ENCODE measurements at places on chromosomes 12 and 14.

DNA sequence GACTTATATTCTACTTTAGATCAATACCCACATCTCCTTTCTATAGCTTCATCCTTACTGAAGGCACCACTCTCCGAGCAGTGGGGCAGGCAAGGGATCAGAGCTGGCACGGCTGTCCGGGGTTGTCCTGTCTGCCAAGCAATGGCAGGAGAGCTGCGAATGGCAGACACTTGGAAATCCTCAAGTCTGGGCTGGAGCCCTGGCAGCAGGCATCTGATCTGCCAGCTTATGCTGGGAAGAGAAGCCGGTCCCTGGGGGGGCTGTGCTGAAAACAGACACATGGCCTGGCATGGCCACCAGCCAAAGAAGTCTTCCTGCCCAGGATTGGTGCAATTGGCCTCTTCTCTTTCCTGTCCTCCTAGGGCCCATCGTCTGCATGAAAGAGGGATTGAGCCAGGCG is 280.2 kb upstream of the PWP1 start:
- no peak for DNase-seq

DNA sequence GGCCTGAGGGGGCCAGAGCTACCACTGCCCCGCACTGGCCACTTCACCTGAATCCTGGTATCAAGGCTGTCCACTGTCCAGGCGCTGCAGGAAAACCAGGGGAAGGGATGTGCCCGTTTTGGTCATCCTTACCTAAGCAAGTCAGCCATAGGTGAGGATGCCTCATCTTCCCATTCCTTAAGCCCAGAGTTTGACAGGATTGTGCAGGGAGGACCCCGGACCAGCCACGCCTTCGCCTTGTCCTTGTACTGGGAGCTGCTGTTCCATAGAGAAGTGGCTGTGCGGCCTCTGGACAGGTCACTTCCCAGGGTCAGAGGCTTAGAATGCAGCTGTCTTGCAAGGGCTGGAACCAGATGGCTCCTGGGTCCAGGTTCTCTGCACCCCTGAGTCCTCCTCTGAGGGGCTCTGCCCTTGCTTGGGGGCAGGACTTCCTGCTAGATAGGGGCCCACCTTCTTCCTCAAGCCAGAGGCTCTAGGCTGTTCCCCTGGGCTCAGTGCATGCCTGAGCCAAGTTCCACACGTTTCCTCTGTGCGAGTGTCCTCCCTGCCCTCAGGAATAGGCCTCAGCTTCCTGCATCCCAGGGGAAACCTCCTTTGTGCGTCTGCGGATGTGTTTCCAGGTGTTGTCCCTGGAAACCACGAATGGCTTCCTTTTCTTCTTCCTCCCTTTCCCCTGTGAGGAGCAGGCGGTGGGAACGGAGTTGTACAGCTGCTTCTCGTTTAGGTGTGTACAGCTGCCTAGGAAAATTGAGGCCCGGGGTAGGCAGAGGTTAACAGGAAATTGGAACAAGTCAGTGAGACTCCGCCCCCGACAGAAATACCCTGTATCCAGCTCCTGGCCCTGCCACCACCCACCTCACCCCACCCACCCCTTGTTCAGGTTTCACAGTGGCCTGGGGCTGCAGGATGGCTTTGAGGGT is 54.3 kb upstream of the RIN3 start:
- DNase-seq, result no peak

DNA sequence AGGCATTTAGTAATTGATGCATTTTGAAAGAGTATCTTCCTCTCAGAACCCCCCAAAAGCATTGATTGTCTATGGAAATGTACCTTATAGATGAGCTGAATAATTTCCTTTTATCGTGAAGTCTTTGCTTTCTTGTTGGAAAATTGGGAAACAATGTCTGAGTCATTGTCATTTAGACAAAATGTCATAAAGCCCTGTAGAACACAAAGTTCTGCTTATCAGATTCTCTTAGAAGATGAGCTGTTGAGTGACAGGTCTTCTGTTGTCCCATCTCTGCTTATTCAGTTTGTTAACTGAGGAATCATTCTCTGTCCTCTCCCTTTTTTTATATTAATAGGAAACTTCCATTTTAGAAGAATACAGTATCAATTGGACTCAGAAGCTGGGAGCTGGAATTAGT is 22.9 kb downstream of the MAPKAPK5 start:
- no peak for DNase-seq

GRCh38 chr14:80388980-80389711 is 177.8 kb upstream of the DIO2 start:
- DNase-seq, result peak; percentile 80

DNA sequence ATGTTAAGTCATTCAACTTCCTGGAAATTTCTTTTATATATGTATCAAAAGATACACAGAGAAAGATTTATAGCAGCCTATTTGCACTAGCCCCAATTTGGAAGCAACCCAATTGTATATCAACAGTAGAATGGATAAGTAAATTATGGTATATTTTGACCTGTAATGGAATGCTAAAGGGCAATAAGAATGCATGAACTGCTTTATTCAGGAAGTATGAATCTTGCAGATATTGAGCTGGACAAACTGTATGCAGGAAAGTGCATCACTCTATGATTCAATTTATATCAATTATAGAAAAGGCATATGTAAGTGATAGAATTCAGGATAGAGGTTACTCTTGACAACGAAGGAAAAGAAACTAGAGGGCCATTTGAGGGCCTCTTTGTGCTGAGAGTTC is 913.1 kb upstream of the FBXO33 start:
- no peak for DNase-seq

DNA sequence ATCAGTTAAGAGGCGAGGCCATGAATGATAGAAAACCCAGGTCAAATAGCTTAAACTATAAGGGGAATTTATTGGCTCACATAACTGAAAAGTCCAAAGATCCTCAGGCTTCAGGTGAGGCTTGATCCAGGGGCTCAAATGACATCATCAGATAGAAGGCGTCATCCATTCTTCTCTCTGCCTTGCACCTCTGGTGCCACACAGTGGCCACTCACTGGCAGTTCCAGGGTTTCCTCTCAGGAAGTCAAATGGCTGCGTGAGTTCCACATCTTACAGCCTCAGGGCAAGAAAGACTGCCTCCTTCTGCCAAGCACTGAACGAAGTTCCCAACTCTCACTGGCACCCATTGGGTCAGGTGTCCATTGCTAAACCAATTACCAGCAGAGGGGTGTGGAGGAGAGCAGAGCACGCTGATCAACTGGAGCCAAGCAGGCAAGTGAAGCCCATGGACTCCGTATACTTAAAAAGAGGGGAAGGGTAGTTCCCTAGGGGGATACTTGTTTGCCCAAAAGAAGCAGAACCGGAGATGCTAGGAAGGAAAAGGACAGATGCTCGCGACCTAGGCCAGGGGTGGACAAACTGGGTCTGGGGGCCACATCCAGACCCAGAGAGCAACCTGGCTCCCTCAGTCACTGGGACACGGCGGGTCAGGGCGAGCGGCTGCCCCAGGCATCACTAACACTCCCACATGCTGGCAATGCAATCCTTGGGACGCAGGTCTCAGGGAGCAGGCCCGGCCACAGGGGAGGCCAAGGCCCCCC is 69.3 kb downstream of the SERPINA3 start:
- DNase-seq, result no peak

DNA sequence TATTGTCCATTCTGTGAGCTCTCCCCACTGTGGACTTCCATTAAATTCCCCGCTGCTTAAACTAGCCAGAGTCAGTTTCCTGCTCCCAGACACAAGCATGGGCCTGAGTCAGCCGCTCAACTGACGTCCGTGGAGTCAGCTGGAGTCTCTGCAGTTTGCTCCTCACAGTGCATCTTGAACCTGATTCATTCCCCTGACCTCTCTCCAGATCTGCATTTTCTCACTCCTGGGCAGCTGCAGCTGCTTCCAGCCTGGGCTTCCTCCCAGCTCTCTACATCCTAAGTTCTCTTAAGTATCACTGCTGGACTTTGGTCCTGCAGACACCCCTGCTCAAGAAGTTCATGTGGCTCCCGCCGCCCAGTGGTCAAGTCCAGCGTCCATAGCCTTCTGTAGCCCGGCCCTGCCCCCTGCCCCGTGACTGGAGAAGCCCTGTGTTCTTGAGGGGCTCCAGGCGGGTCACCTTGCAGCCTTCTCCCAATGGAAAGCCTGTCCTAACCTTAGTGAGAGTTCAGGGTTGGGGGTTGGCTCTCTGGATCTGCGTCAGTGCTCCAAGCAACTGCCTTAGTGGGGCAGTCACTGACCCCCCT is 20.0 kb downstream of the NFKBIA start:
- no peak for DNase-seq

- DNase-seq, result no peak
Measured at GRCh38 chr12:75483431-75483830, 2.9 kb downstream of the GLIPR1 start.

DNA sequence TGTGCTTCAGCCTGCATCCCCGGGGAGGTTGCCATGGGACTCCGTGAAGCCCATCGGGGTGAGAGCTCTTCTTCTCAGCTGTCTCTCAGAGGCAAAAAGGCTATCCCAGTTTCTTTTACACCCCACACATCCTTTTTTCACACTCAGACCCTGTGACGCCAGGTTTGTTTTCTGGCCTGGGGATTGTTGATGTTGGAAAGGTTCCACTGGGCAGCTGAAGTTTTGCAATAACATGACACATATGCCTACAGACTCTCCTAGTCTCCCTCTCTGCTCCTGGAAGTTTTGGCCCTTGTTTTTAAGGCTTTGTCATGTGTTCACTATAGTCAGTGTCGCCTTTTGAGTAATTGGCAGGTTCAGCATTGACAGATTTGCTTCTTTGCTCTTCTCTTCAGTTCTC is 118.6 kb downstream of the SMOC1 start:
- DNase-seq, result no peak

GRCh38 chr12:106285982-106286381 is 16.6 kb upstream of the TCP11L2 start:
- DNase-seq, result no peak

DNA sequence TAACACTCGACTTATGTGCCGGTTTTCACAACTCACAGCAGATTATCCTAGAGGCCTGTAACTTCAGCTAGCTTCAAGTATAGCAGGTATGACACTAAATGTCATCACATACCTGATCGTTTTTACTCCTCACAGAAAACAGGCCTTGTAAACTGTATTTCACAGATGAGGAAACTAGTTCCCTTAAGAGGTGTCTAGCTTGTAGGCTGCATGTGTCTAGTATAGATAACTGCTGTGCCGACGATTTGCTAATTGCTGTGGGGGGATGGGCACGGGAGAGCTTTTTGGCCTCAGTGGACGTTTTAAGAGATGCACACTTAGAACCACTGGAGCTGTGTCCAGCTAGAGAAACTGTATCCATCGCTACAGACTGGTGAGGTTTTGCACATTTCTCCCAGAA is 78.8 kb downstream of the PAPOLA start:
- no peak for DNase-seq

DNA sequence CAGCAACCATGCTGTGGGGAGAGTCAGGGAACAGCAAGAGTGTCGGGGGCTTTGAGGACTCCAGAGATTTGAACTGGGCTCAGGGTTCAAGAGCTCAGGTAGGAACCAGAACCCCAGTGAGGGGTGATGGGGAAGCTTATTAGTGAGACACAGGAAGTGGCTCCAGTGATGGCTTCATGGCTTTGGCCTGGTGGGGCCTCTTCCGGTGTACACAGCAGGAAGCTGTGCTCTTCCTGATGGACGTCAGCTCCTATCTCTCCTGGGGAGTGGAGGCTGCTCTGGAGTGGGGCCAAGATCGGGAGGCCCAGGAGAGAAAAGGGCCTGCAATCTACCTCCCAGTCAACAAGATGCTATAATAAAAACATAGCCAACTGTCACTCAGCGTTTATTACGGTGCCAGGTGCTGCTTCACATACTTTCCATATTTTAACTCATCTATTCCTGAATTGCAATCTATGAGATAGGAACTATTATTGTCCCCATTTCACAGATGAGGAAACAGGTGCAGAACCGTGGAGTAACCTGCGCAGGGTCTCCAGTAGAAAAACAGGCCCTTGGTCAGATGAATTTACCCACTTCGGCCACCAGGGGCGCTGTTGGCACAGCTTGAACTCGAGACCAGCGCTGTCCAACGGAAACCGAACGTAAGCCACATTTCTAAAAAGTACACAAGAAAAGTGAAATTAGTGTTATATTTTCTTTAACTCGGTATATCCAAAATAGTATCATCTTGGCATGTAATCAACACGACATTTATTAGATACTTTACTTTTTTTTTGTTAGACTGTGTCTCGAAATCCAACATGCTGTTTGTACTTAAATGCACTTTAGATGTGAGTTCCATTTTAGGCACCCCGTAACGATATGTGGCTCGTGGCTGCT is 63.6 kb upstream of the DLK1 start:
- no peak for DNase-seq
